ENCODE measurements at places on chromosomes 16 and 17.
A peak's percentile ranks its signal among the peaks of the same experiment; 100 is the strongest.

DNA sequence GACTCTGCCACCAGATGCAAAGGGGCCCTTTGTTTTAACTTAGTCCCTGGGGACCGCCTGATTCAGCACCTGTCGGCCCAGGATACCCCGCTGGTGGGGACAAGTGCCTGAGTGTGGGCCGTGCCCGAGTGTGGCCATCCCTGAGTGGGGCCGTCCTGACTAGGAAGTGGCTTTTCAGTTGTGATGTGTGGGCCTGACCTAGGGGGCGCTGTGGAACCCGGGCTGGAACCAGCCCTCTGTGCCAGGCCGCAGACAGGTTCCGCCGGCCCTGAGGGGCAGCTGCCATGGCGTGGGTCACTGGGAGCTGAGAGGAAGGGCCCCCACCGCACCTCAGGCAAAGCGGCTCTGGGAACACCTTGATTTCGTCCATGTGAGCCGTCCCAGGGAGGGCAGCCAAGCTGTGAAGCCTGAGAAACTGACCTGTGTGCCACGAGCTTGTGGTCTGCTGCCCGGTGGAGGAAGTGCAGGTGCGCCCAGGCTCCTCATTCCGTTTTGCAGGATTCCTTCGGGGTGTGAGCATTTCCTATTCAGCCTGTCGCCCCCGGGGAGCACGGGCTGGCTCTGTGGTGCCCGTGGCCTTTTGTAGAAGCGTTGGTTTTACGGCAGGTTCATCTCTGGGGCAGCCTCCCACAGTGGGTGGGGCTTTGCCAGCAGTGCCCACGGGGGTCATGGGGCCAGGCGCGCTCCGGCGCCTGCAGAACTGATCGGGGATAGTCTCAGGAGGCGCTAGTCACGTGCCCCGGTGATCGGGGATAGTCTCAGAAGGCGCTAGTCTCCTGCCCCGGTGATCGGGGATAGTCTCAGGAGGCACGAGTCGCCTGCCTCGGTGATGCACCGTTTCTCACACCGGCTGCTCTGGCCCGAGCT, 5.3 kb downstream of the RPL13 start:
- DNase-seq = no peak

GRCh38 chr16:7334801-7335560, 2.3 kb downstream of the RBFOX1 start:
- DNase-seq = no peak

DNA sequence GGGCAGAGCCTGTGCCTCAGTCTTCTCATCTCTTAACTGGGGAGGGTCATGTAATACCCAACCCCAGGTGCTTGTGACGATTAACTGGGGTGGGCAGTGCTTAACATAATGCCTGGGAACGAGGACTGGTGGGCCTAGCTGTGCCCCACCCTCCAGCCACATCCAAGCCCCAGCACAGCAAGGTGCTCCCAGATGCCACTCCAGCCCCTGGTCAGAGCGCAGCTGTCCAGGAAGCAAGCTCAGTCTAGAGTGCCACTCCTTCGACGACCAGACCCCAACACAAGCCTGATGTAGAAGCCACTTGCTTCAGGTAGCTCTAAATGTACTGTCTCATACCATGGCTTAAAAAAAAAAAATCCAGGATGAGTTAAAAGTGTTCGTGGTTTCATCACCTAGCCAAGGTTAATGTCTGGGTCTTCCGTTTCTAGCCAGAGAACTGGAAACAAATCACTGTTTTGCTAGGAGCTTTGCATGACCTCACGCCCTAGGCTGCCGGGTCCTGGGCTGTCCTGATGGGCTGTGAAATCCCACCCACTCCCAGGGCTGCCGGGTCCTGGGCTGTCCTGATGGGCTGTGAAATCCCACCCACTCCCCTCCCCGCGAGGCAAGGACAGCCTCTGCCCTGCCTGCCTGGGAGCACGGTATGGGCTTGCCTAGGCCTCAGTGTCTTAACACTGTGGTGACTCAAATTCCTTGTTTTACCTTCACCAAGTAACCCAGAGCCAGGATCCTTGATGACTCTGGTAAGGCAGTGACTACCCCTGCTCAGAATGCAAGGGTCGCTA, 7.7 kb downstream of the MIEF2 start:
- no peak for DNase-seq

DNA sequence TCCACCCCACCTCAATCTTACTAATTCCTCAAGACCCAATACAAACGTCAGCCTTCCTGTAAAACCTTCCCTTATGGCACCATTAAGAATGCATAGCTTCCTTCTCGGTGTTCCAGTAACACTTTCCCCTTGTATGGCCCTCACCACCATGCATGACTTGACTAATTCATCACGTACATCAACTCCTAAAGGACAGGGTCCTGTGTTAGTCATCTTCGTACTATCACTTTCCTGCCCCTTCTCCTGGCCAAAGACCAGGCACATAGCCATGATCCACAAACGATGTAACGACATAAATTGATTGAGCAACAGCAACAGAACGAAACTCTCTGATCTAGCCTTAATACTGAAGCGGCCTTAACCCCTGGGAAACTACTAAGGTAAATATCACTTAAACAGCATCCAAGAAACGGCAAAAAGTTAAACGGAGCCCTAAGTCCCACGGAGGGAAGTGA, 612 bp downstream of the PSMD12 start:
- DNase-seq = no peak

GRCh38 chr17:56592487-56593085, 913 bp upstream of the NOG start:
- no peak for DNase-seq

GRCh38 chr16:10897134-10897533, 20.1 kb downstream of the CIITA start:
- no peak for DNase-seq

GRCh38 chr16:87340198-87340597, 23.0 kb upstream of the C16orf95 start:
- DNase-seq = no peak

- DNase-seq = no peak
Observed at GRCh38 chr16:60821661-60822060, 1214.6 kb downstream of the CDH8 start.

DNA sequence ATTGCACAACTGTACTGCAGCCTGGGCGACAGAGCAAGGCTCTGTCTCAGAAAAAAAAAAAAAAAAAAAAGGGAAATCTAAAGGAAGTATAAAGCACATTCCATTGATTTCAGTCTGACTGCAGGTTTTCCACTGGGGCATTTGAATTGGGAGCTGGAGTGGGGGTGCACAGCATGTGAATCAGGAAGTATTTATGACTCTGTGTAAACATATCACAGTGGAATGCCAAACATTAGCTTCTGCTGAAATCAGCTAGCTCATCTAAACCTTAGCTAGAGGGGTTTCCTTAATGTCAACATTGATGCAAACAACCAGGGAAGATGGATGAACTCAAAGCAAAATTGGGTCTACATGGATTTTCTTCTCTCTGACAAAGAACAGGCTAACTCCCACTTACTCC, 641.0 kb upstream of the EEF2KMT start:
- DNase-seq = no peak

GRCh38 chr17:42980766-42981397, 517 bp downstream of the RUNDC1 start:
- DNase-seq = no peak

- DNase-seq = no peak
Observed at GRCh38 chr16:66401610-66402009, 25.5 kb upstream of the BEAN1 start.

DNA sequence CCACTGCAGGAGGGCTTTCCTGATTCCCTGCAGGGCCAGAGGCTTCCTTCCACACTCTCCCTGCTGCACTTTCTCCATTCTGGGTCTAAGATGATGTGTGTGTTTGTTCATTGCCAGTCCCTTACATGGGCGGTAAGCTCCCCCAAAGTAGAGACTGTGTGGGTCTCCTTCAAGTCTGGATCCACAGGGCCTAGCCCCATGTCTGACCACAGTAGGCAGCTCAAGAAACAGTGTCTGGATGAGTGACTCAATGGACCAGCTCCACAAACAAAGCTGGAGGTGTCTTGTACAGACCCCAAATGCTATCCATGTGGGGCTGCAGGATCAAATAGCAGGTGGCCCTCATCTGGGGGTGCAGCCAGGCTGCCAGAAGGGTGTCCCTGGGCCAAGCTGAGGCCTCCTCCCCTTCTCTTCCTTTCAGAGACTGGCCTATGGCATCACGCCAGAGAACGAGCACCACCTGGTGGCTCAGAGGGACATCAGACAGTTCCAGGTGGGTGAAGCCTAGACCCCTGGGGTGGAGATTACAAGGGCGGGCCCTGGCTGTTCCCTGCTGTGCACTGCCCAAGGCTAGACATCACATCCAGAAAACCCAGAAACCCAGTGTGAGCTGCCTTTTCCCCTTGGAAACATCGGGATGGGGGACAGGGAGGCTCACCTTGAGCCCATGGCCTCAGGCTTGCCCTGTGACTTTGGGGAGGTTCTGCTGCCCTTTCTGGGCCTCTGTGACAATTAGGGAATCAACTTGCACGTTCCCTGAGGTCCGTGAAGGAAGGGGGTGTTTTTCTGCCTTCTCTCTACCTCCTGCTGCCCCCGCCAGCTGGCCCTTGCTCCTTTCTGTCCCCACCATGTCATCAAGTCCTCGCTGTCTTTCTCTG, 45.9 kb downstream of the SLC6A2 start:
- peak; percentile 6 for DNase-seq

- DNase-seq = no peak
Observed at GRCh38 chr17:35735036-35735805, 3.8 kb downstream of the RASL10B start.

DNA sequence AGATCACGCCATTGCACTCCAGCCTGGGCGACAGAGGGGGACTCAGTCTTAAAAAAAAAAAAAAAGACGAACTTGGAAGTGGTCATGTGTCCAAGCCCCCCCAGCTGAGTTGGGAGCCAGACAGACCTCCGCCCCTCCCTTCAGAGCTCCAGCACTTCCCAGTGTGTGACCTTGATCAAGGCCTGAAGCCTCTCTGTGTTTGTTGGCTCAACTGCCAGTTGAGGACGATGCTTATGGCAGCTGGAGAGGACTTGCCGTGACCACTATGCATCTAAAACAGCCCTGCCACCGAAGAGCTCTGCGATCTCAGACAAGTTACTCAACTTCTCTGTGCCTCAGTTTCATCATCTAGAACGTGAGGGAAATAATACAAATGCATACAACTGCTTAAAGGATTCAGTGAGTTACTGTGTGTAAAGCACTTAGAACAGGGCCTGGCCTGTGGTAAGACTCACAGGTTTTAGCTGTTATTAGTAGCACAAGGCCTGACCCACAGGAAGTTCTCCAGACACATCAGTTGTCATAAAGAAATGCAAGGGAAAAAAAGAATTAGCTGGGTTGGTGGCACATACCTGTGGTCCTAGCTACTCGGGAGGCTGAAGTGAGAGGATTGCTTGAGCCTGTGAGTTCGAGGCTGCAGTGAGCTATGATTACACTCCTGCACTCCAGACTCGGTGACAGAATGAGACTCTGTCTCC, 7.0 kb upstream of the IL27 start:
- no peak for DNase-seq

- DNase-seq = no peak
Observed at GRCh38 chr17:9577373-9577709, 899 bp downstream of the CFAP52 start.

- no peak for DNase-seq
Observed at GRCh38 chr16:8675183-8676159, 1.1 kb downstream of the ABAT start.

DNA sequence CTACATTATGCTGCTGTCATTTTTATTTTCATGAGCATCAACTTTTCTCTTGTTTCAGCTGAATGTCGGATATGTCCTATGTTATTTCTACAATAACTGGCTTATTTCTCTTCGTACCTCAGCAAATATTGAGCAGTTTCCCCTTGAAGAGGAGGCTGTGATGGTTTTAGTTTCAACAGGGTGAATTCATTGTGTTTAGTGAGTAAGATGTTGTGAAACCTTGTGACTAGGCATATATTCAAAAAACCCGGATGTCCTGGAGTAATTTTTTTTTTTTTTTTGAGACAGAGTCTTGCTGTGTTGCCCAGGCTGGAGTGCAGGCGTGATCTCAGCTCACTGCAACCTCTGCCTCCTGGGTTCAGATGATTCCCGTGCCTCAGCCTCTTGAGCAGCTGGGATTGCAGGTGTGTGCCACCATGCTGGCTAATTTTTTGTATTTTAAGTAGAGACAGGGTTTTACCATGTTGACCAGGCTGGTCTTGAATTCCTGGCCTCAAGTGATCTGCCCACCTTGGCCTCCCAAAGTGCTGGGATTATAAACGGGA, 11.1 kb downstream of the CPD start:
- DNase-seq = no peak

GRCh38 chr16:70476272-70477020, 22.1 kb downstream of the FCSK start:
- DNase-seq = no peak

GRCh38 chr17:68439656-68440290, 17.5 kb downstream of the WIPI1 start:
- DNase-seq = no peak

DNA sequence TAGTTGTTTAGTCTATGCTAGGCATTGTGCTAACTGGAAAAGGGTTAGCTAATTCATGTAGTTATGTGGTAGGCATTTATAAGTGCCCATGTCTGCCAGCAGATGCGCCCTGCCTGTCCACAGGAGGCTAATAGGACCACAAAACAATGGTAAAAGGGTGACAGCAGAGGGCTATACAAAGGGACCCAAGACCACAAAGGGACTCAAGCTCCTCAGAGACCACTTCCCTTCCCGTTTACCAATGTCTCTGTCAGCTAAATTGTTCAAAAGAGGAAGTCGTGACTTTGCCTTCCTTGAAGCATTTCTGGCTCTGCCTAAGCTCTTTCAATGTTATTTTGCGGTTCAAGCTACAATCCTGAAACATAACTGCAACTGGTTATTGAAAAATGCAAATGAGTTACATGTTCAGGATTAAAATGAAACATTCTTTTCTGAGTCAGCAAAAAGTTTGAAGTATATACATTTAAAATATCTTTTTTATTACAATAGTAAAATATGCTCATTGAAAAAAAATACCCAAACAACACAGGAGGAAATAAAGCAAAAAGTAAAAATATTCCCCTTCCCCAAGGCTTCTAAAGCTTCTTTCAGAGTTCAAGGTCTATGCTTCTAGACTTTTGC, 149.2 kb downstream of the MAF start:
- no peak for DNase-seq

GRCh38 chr16:25097276-25097975, 14.1 kb upstream of the LCMT1 start:
- no peak for DNase-seq

GRCh38 chr16:11417487-11417886, 72.2 kb downstream of the RMI2 start:
- DNase-seq = no peak

- DNase-seq = no peak
Observed at GRCh38 chr17:16215965-16216316, 607 bp upstream of the NCOR1 start.

GRCh38 chr17:46024590-46024989, 25.5 kb downstream of the STH start:
- no peak for DNase-seq

- DNase-seq = no peak
Observed at GRCh38 chr17:2172077-2172851, 117.4 kb downstream of the HIC1 start.

DNA sequence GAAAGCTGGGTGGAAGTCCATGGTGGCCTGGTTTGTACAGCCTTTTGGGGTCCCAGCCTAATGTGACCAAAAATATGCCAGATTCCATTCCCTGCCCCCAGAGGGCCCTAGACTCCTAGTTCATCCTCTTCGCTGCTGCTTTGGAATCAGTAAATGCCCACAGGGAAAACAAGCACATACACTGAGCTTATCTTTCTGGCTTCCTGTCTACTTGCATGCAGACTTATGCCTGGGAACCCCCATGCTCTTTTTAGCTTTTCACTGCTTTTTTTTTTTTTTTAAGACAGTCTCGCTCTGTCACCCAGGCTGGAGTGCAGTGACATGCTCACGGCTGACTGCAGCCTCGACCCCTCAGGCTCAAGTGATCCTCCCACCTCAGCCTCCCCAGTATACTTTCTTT, 6.2 kb upstream of the CD300LG start:
- no peak for DNase-seq

GRCh38 chr17:39527220-39527813, 66.0 kb downstream of the CDK12 start:
- no peak for DNase-seq
